Skeletal muscle cell (primary cell): ENCODE measurements at places on chromosomes 1 and 21.

- DNase-seq = no peak
Observed at GRCh38 chr21:34524646-34525601, 12.9 kb upstream of the KCNE1 start.

- no peak for DNase-seq
Observed at GRCh38 chr1:186050360-186050759, 316.2 kb downstream of the HMCN1 start.

GRCh38 chr21:40334159-40334558 is 466.9 kb downstream of the PCP4 start:
- no peak for DNase-seq

DNA sequence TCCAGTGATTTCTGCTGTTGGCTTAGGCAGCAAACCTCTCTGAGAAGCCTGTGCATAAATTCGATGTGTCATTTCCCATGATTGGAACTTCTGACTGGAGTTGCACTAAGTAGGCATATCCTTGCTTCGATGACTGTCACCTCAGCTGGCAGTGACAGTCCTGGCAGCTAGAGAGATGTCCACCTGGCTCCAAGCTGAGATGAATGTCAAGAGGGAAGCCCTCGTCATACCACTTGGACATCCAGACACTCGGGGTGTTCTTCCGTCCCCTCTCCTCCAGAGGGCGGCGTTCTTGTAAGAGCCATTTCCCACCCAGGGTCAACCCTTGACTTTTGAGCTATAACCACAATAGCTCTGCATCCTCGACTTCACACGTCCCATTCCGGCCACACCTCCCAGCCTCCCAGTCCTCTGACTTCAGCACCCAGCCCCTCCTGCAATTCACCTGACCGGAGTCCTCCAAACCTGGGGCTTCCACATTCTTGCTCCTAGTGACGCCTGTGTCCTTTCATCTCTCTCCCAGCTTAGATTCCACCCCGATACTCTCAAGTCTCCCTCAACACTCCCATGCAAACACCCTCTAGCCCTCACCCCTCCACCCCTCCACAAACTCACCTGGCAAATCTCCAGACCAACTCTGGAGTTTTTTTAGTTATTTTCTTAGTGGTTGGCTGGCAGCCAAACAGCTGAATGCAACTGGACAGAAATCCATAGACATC is 17.3 kb downstream of the CA6 start:
- DNase-seq = no peak

- DNase-seq = no peak
Observed at GRCh38 chr1:87084244-87084836, 169.9 kb downstream of the HS2ST1 start.

DNA sequence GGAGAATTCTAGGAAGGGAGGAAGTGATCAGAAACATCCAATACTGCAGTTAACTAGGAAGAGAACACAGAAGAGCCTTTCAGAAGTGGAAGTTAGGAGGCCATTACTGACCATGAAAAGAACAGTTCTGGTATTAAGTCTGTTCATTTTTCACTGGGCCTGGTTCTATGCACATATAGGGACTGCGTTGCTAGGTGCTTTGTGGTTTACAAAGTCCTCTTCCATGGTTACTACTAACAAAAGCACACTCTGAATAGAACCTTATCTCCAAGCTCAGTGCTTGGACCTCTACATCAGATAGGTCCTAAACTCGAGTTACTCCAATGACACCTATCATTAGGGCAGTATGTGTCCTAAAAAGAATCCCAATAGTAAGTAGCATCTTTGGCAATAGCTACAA is 75.4 kb downstream of the RPAP2 start:
- DNase-seq = no peak

DNA sequence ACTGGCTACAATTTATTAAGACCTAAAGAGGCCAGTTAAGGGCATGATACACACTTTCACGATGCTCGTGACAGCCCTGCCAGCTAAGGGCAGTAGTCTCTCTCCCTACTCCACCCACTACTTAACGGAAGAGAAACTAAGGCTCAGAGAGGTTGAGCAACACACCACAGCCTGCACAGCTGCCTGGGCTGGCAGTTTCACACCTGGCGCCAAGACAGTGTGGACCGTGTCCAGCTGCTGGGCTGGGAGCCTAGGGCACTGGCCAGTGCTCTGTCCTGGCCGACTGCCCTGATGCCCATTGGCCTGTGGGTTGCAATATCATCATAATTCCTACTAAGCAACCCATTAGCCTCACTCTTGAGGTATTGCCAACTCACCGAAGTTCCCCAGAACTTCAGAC is 27.6 kb downstream of the TENT5C start:
- no peak for DNase-seq

DNA sequence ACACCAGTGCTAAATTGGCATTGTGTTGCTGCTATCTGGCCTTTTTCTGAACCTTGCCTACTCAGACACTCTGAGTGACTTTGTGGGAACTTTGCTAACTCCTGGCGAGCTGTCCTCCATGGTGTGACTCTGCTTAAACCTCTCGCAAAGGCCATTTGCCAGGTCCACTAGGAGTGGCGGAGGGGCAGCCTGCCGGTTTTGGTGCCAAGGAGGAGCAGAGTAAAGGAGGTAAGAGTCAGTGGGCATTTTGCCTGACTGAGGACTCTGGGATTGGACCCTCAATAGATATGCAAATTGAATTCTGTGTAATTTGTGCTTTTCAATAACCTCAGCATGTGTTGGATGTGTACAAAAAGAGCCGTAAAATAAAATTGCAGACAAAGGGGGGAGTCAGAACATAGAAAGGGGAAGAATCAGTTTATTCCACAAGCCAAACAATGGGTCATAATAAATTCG is 386.6 kb upstream of the NFIA start:
- no peak for DNase-seq

GRCh38 chr1:211843507-211844298 is 13.1 kb upstream of the LPGAT1 start:
- DNase-seq = no peak

- no peak for DNase-seq
Observed at GRCh38 chr1:49016030-49016977, 239.6 kb upstream of the BEND5 start.

GRCh38 chr1:3883194-3883925 is 16.7 kb downstream of the C1orf174 start:
- DNase-seq = no peak

DNA sequence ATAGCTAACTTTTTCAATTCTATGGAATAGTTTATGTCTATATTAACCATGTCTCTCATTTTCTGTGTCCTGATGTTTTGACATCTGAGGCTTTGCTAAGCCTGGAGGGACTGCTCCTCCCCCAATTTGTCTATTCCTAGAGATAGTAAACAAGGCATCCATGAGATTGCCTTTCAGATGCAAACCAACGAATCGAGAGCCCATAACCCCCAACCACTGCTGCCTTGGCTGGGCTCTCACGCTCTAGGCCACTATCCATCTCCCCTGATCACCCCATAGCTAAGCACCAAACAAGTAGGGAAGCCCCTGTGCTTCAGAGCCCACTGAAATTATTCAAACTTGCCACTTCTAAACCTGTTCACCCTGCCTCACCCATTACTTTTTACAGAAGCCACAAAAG is 437.7 kb downstream of the SETD4 start:
- no peak for DNase-seq

DNA sequence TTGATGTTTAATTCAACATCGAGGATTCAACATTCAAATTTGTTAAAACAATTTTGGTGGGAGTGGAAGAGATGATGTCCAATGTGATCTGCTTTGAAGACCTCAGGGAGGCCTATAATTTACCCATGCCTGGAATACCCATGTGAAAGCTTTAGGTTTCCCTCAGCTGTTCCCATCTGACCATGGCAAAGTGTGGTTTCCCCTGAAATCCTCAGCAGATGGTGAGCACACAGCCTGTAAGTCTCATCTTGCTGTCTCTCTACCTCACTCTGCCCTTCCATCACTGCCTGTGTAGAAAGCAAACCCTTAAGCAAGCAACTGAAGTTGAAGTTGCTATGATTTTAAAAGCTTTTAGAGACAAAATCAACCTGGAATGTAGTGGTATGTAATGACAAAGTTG is 80.1 kb upstream of the ATF3 start:
- no peak for DNase-seq

GRCh38 chr21:43842742-43843141 is 22.3 kb upstream of the AGPAT3 start:
- DNase-seq = no peak

- no peak for DNase-seq
Observed at GRCh38 chr1:220928320-220928719, 49.1 kb downstream of the HLX start.

DNA sequence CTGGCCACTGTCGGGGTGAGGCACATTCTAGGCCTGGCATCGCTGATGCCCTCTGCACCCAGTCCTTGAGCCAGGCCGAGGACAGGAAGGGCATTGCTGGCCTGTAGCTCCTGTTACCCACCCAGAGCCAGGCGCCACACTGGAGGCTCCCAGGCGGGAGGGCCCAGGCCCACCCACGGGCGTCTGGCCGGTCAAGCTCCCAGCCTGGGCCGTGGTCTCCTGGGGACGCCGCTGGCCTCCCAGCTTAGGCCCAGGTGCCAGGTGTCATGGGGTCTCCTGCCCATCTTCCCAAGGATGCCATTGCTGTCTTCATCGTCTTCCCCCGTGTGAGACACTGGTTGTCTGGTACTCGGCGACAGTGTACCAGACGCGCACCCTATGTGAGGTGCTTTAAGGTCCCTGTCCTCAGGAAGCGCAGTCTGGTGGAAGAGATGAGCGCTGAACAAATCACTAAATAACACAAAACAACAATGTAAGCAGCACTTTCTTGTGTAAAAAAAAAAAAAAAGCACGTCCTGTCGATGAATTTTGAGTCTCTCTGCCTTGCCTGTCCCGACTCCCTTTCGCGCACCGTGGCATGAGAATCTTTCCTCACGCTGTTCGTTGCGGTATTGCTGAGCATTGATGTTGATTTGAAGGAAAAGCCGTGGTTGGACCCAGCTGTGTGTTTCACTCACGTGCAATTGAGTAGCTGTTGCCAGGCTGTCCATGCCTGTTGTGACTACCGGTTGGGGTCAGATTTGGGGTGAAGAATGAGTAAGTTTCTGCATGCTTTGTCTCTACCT is 27.0 kb upstream of the TRAPPC10 start:
- no peak for DNase-seq

DNA sequence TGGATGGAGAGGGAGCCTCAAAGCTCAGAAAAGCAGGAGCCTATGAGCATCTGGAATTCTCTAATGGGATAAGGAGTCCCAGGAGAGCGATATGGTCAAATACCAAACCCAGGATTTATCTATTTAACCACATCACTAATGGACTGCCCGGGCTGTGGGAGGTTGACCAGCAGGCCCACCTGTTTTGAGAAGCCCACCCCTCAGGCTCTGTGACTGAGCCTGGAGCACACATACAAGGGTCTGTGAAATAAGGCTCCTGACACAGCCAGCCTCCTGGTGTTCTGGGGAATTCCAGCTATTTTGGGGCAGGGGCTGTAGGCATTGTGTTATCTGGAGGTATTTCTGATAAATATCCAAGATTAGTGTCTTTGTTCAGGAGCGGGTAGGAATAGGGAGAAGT is 132.0 kb upstream of the C1orf21 start:
- no peak for DNase-seq

GRCh38 chr1:39462074-39462473 is 29.4 kb upstream of the BMP8A start:
- DNase-seq = peak; percentile 22

DNA sequence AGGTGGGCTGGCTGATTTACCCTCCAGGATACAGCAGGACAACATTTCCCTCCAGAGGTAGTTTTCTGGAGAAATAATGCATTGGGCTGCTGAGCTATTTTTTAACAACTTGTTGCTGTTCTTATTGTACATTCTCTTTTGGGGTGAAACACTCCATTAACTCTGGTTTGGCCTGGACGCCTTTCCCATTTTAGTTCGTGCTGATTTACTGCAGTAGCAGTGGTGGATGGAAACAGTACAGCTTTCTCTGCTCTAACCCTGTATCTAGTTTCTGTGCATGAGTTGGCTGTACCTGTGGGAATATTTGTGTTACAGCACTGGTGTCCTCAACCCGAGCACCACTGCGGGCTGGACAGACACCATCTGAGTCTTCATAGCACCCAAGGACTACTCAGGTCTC is 325.3 kb downstream of the ASTN1 start:
- no peak for DNase-seq

GRCh38 chr1:91523482-91523881 is 22.8 kb downstream of the CDC7 start:
- peak; percentile 12 for DNase-seq

GRCh38 chr1:230047114-230047865 is 19.7 kb upstream of the GALNT2 start:
- no peak for DNase-seq

- no peak for DNase-seq
Observed at GRCh38 chr1:211595419-211595818, 16.5 kb upstream of the SLC30A1 start.

DNA sequence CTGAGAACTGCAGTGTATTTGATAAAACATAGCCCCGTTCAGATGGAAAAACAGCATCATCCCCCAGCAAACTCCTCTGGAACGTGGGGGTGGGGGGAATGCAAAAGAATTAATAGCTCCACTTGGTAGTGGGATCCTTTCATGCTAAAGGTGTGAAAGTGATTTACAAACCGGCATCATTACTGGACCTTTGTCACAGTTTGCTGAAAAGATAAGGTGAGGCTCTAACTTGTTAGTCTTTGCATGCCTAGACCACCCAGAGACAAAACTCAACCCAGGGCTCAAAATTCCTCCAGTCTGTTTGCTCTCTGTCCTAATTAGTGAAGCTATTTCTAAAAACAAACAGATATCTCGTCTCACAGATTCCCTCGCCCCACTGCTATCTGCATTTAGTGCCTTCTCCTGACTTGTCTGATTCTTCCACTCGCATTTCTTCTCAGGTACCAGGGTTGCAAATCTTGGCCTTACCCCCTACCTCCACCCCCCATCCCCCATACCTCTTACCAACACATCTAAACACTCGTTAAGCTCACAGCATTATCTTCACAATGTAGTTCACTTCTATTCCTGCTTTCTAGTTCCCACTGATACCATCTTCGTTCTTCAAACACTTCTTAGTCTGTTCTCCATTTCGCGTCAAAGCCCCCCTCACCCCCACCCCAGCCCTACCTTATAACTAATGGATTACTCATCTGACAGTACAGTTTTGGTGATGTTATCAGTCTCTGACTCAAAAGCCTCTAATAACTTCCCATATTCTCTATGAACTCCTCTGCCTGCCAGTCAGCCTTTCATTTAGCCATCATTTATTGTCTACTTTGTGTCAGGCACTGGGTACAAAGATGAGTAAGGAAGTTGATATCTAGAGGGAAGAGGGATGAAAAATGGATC is 11.8 kb downstream of the IER5 start:
- DNase-seq = no peak

- DNase-seq = no peak
Observed at GRCh38 chr1:46583494-46583893, 20.6 kb downstream of the MKNK1 start.

DNA sequence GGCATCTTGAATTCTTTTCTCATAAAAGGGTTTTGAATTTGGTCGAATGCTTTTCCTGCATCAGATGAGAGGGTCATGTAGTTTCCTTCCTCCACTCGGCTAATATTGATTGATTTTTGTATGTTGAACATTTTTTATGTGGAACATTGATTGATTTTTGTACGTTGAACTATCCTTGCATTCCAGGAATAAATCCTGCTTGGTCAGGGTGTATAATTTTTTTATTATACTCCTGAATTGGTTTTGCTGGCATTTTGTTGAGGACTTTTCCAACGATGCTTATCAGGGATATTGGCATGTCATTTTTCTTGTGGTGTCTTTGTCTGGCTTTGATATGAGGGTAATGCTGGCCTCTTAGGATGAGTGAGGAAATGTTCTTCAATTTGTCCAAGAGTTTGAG is 8.5 kb downstream of the TMEM240 start:
- DNase-seq = no peak
